ENCODE measurements at places on chromosomes 4 and X.

- DNase-seq = no peak
Observed at GRCh38 chr4:2333916-2334644, 72.2 kb upstream of the MXD4 start.

- DNase-seq = no peak
Observed at GRCh38 chrX:39309721-39310152, 508.5 kb downstream of the MID1IP1 start.

DNA sequence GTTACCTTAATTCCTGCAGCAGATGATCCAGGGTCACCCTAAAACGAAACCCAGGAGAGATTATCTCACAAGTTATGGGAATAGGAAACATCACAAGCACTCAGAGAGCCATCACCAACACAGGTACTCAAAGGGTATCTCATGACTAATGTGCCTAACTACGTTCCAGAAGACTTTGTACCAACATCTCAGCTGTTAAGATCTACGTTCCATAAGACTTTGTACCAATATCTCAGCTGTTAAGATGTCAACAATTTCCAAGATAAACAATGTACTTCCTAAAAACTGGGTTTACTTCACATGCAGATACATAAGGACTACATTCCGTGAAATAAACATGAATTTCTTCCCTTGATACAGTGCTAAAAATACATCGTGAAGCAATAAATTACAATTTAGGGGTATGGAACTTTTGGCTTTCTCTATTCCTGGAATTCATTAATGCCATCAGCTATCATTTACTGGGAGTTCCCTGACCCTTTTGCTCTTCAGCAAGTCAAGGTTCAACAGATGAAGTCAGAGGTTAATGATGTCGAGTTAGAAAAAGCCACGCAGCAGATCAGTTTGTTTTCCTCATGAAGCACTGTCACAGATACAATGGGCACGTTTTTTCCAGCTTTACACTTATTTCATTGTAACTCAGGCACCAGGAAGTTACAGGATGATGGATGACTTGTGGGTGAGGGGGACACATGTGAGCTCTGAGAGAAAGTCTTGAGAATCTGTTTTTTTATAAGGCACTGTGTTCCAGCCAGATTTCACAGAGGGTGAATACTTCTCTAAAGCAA lies 127.0 kb upstream of the ETNPPL start:
- no peak for DNase-seq

DNA sequence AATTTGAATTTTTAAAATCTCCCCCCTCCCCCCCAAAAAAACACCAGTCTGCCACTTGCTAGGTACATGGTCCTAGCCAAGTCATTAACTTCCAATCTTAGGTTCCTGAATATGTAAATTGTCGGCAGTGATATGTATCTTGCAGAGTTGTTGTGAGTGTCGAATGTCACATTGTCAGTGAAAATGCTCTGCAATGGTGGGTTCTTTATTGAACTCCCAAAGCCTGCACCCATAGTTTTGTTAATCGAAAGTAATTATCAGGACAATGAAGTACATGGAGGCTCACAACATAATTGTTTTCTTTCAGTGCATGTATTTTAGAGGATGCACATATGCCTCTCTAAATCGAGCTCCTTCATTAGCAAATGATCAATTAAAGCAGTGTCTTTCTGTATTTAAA lies 185.6 kb upstream of the S100G start:
- DNase-seq = no peak

GRCh38 chrX:16832301-16832700 lies 37.9 kb downstream of the RBBP7 start:
- DNase-seq = no peak

- DNase-seq = no peak
Observed at GRCh38 chr4:84677995-84678394, 95.1 kb downstream of the CDS1 start.

GRCh38 chr4:104493081-104493831 lies 1.4 kb downstream of the CXXC4 start:
- no peak for DNase-seq

DNA sequence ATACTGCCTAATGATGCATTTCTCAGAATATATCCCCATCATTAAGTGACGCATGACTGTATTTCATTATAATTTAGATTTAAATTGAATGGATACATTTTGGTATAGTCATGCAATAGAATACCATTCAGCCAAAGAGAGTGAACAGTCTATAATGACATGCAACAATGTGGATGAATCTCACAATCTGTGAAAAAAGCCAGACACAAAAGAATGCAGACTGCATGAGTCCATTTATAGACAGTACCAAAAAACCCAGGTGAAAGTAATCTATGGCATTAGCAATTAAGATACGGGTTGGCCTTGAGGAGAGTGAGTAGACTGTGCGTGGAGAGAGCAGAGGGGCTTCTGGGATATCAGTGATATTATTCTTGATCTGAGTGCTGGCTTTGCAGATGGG lies 239.7 kb upstream of the PGRMC2 start:
- no peak for DNase-seq

GRCh38 chrX:6228720-6229119 lies at the start of gene NLGN4X:
Gene NLGN4X (minus strand): TSS chrX:6228867. CDS start chrX:6151466, 77,401 bp downstream.
- DNase-seq = no peak

DNA sequence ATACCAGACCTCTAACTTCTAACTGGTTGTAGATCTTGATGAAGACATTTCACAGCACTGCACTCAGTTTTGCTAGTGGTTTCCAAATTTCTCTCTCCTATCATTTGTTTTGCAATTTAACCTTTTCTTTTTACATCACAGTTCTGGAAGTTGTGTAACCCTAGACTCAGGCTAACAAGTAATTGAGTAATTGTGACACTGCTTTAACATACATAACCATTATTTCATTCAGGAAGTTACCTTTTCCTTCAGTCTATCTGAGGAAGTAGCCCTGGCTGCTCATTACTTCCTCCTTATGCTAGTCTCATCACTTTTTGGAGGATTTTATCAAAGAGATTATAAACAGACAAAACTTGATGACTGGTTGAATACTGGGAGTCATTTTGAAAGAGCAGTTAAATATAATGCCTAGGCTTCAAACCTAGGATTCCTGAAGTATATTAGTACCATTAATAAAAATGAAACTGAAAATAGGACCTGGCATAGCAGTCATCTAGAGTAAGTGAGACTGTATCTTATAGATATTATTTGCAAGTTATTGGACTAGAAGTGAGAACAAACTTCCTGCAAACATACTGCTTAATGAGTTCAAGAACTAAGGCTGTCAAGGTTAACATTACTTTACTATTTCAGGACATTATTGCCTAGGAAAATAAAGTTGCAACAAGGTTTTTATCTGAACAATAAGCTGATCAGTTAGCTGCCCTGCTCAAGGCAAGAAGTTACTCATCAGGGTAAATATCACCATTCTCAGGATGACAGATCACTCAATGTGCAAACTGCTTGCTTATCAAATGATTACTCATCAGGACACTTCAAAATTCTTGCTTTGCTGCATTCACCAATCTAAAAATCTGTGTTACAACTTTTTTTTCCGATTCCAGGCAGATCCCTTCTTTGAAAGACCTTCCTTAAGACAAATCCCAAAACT lies 25.6 kb upstream of the TEX13C start:
- DNase-seq = no peak

GRCh38 chr4:132180020-132180427 lies 969.1 kb upstream of the PCDH10 start:
- DNase-seq = no peak

Data from stimulated activated CD4-positive, alpha-beta T cell treated with anti-CD3 and anti-CD28 coated beads, TNF-alpha, amount 100 ng/mL, for 1 hour (primary cell).